ENCODE measurements at places on chromosomes 1 and 21.

GRCh38 chr21:40436261-40436660 is 410.7 kb downstream of the DSCAM start:
- no peak for DNase-seq

- DNase-seq = no peak
Measured at GRCh38 chr21:28725396-28725795, 267.3 kb downstream of the LTN1 start.

- no peak for DNase-seq
Measured at GRCh38 chr1:185860859-185861258, 126.7 kb downstream of the HMCN1 start.

DNA sequence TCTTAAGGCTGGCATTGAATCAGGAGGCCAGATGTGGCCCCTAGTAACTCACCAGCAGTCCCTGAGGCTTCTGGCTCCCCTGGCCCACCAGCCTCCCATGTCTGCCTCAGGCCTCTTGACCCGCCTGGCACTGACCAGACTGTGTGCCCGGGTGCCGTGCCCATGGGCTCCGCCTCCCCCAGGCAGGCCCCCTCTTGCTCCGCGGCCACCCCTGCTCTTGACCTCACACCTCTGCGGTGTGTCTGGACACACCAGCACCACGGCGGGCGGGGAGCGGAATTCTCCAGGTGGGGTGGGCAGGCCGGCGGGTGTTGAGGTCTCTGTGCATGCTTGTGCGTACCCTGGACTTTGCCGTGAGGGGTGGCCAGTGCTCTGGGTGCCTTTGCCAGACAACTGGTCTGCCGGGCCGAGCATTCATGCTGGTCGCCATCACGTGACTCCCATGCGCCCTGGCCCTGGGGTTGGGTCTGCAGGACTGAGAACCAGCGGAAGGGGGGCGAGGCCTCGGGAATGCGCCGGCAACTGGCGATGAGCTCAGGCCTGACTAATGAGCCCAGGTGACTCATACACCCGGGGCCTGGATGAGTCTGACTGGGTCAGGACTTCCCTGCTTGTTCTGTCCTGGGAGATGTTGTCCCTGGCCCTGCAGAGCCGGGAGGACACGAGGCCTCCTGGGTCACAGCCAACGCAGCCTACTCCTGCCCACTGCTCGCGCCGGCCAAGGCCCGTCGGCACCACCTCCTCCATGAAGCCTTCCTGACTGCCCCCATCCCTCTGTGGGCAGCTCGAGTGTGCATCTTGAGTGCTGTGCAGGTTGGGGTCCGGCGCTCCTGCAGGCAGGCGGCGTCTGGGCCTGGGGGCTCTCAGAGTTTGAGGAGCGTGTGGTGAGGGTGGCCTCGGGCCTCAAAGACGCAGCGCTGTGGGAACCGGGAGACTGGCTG is 22.6 kb downstream of the COL18A1 start:
- peak; percentile 57 for DNase-seq

- DNase-seq = no peak
Measured at GRCh38 chr1:226647719-226648118, 91.4 kb downstream of the ITPKB start.

DNA sequence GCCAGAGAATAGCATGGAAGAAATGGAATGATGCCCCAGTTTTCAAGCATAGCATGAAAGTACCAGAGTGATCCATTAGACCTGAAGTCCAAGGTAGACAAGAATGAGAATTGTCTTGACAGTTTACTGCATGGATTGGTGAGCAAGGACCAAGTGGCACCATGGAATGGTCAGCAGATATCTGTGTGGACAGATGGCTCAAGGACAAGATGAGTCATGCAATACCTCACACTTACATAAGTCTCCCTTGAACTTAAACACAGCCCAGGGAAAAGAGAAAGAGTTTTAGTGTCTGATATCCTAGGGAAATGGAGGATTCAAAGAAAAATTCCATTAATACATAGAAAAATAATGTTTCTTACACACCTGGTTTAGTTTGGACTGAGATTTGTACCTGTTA is 195.2 kb downstream of the MRPL39 start:
- DNase-seq = no peak

DNA sequence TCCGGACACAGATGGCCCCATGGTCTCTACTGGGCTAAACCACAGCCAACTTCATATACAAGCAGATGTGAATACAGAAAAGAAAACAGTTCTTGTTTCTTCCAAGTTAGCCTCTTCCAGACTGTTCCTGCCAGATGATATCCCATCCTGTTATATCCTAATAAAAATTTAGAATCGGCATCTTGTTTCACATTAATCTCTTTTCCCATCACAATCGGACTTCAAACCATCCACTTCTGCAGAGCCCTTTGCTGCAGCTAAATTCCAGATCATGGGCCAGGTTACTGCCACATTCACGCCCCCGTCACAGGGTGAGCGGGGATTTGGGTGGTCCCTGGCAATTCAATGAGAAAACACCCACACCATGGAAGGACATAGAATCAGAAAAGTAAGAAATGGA is 57.2 kb downstream of the NPHP4 start:
- DNase-seq = no peak

- no peak for DNase-seq
Measured at GRCh38 chr1:186681121-186681520, 898 bp upstream of the PTGS2 start.

DNA sequence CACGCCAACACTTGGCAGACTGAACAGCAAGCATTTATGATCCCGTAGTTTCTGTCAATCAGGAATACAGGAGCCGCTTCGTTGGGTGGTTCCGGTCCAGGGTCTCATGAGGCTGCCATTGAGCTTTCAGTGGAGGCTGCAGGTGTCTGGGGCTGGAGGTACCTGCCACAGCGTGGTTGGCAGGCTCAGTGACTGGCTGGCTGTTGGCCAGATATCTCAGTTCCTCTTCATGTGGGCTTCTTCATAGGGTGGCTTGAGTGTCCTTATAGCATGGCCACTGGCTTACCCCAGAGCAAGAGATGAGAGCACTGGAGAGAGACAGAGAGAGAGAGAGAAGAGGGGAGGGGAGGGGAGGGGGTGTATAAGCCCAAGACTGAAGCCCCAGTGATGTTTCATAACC is 29.3 kb downstream of the PIK3CD start:
- no peak for DNase-seq

DNA sequence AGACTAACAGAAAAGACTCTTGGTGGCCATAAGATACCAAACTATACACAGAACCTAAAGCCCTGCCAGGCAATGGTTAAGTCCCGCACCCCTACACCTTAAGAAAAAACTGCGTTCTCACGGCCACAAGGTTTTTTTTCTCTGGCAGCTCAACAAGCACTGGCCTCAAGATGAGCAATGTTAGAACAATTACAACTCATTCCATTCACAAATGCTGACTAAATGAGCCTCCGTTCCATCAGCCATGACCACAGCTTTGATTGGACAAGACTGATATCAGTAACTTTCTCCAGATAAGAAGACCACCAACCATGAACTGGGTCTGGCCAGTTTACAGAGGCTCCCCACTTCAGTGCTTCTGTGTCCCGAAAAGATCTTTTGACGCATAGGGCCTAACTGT is 31.9 kb downstream of the SEC16B start:
- DNase-seq = no peak

DNA sequence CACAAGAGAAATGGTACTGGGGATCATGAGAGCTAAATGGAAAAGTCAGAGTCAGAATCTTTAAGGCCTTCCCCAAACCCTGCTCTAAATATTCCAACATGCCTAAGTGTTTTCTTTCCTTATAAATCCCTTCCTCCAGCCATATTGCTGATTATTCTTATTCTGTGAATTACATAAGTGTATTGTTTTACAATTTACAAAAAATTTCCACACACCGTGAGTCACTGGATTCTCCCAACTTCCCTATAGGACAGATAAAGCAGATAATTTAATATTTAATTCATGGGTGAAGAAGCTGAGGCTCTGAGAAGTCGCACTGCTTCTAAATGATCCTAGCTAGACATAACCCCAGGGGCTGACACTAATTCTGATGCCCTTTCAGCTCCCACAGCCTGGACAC is 243.3 kb upstream of the JUN start:
- no peak for DNase-seq

- DNase-seq = no peak
Measured at GRCh38 chr1:226973898-226974543, 33.9 kb downstream of the COQ8A start.

DNA sequence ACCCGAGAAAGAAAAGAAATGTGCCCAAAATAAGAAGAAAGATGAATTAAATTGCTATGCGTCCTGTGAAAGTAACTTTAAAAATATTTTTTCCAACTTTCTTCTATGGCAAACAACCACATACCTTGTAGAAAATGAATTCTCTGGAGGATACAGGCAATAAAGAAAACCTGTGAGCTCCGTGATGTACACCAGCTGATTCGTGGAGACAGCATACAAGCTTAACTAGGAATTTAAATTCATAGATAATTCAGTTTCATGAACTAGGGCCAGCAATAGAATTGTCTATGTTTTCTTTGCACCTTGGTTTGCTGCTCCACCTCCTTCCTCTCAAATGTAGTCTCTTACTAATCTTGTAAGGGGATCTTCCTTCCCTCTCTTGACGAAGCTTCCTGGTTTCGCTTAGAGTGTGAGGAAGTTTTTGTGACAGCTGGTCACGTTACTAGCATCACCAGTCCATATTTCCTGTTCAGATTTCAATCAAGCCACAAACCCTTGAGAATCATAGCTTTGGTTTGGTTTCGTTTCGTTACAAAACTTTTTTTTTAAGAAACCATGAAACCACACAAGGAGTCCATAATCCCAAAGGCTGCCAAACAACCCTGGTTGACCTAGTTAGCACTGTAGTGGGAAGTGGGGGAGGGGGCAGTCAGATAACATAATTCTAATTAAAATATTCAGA is 35.8 kb downstream of the GREM2 start:
- DNase-seq = peak; percentile 40

- DNase-seq = no peak
Measured at GRCh38 chr1:99557546-99558202, 88.2 kb upstream of the PALMD start.

DNA sequence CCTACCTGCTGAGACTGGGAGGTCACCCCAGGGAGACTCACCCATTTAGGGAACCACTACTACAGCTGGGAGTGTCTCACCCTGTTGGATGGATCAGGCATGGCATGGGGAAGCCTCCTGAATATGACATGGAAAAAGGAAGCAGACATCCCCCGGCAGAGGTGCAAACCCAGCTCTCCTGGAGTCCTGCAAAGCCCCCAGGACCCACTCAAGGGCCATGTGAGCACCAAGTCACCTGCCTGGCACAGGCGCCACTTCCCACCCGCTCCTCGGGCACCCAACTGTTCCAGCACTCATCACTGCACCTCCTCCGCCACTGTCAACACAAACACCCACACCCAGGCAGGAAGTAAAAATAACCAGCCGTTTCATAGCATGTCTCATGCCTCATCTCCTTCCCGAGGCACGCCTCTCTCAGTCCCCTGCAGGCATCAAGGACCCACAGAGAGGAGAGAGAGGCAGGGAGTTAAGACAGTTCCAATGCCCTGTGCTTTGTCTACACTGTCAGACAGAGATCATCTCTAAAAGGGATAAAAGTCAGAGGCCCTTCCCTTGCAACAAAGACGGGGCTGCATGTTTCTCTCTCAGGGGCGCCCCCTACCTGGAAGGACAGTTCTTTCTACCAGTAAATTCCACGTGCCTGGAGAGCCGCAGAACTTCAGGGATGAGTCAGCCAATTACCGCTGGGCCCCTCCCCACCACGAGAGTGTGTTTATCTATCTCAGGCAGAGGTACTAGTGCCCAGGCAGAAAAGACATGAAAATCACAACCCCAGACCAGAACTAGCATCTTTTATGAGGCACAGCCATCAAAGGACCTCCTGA is 150.1 kb upstream of the SOD1 start:
- no peak for DNase-seq

DNA sequence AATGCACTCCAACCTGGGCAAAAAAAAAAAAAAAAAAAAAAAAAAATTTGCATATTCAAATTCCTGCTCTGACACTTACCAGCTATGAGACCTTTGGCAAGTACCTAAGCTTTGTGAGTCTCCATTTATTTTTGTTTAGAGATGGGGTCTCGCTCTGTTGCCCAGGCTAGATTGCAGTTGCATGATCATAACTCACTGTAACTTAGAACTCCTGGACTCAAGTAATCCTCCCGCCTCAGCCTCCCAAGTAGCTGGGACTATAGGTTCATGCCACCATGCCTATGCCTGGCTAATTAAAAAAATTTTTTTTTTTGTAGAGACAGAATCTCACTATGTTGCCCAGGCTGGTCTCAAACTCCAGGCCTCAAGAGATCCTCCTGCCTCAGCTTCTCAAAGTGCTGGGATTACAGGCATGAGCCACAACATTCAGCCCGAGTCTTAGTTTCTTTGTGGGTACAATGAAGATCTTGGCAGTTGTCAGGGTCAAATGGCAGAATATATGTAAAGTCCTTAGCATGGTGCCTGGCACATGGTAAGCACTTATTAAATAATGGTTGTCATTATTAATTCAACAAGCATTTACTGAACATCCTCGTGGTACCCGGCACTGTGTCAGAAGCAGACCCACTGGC is 53.5 kb upstream of the TENT5B start:
- DNase-seq = no peak

DNA sequence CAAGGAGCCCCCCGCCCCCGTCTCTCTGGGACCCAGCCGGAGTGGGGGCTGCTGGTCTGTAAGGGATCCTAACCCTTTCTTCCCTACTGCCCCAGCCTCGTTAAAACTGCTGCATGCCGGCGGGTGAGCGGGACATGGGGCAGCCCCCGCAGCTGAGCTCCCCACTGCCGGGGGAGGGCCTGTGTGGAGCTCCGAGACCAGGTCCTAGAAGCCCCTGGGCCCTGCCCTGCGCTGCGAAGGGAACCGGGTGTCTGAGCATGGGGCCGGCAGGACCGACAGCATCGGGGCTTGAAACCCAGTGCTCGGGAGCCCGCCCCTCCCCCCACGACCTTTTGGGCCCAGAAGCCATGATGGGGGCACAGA is 9.2 kb upstream of the COL6A1 start:
- no peak for DNase-seq

DNA sequence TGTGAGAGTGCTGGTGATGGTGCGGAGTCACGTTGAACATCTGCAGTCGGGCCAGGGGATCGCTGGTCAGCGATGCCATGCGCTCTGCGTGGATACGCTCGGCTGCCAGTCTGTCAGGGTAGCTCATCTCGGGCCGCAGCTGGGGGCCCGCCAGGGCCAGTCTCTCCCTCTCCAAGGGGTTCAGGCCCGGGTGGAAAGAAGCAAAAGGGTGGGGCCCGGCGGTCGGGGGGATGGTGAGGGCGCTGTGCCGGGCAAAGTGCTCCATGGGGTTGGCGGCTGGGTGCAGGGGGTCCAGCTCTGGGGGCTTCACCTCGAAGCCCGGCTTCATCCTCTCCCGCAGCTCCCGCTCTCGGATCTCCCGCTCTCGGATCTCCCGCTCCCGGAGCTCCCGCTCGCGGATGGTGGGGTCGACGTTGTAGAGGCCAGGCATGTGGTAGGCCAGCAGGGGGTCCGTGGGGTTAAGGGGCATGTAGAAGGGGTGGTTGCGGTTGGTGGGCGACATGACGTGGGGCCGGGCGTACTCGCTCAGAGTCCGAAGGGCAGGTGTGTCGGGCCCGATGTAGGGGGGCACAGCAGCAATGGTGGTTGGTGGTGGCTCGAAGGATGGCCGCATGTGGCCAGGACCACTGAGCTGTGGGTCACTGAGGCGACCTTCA is 40.5 kb downstream of the SLC45A1 start:
- no peak for DNase-seq
